ENCODE measurements at places on chromosomes 11 and 22.

DNA sequence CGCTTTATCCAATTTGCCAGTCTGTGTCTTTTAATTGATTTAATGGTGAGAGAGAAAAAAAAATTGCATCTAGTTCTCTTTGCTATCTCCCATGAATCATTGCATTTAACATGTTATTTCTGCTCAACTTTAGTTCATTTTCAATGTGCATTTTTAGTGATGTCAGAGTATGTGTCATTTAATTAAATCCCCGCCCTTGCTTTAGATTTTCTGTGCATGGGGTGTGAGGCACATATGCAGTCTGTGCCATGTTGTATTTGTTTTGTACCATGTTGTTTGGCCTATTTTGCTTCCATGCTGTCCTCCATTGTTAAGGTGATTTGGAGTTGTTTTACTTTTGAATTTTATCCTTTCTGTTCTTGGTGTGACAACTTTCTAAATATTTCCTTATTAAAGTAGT lies 8.3 kb upstream of the NCR3LG1 start:
- H3K36me3 ChIP-seq: peaks cover 22% of the 10 kb centered on the region
- no peaks in the 10 kb centered on the region for H3K4me1 ChIP-seq
- no peaks in the 10 kb centered on the region for H3K27me3 ChIP-seq
- no peak for DNase-seq
- no peak overlapping the region for H3K4me3 ChIP-seq
- H3K27ac ChIP-seq: no peak overlapping the region

DNA sequence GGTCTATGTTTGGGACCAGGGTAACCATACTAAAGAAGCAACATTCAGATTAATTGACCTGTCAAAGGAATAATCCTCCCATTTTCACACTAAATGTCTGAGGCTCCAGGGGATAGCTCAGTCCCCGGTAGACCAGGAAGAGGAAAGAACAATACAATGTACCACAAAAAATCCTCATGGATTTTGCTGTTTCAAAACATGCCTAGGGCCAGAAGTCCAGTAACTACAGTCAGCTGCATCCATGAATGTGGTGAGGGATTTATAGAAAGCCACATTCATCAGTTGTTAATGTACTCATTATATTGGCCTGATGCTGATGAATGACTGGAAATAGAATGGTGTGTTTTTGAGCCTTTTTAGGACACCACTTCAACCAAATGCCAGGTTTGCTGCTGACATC lies 6.9 kb upstream of the ETS1 start:
- H3K36me3 ChIP-seq: no peaks in the 10 kb centered on the region
- peaks cover 14% of the 10 kb centered on the region for H3K27me3 ChIP-seq
- H3K4me3 ChIP-seq: no peak overlapping the region
- H3K4me1 ChIP-seq: no peaks in the 10 kb centered on the region
- H3K27ac ChIP-seq: no peak overlapping the region

DNA sequence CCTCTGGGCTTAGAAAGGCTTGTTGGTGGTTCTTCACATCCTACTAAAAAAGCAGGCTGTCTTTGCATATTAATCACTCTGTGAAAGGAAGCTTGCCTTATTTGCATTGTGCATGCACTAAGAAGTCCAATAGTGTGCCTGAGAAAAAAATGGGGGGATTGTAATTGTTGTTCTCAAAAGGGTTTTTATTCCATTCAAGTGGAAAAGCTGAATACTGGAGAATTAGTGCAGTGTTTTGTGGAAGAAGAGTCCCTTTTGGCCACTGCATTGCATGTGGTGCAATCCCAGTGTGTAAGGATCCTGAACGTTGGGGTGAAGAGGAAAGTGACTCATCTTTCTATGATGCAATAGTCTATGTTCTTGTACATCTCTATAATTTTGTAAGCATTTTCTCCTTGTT lies 16.5 kb downstream of the NCAM1 start:
- no peak overlapping the region for H3K4me3 ChIP-seq
- H3K36me3 ChIP-seq: no peaks in the 10 kb centered on the region
- no peak overlapping the region for H3K27ac ChIP-seq
- peaks cover 29% of the 10 kb centered on the region for H3K27me3 ChIP-seq
- DNase-seq: no peak

- no peaks in the 10 kb centered on the region for H3K27me3 ChIP-seq
- H3K4me3 ChIP-seq: no peak overlapping the region
- H3K4me1 ChIP-seq: peaks cover 9% of the 10 kb centered on the region
- no peak for DNase-seq
These were observed 58.3 kb downstream of the HSD17B12 start for GRCh38 chr11:43738600-43739409.

DNA sequence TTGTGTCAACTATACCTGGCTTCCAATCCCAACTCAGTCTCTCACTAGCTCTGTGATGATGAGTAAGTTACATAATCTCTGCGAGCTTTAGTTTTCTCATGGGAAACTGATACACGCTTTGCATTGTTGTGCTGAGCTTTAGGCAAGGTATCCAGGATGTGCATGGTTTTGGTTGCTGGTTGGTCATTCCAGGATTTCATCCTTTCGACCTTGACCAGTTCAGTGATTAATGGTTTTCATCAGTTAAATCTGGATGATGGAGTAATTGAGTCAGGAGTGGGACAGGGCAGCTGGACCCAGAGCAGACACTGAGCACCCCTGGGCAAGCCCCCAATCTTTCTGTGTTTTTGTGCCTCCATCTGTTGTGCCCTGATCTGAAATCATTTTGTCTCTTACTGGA lies 417.3 kb upstream of the CADM1 start:
- no peaks in the 10 kb centered on the region for H3K36me3 ChIP-seq
- H3K27ac ChIP-seq: no peak overlapping the region
- H3K4me3 ChIP-seq: no peak overlapping the region
- no peaks in the 10 kb centered on the region for H3K4me1 ChIP-seq
- H3K27me3 ChIP-seq: no peaks in the 10 kb centered on the region
- no peak for DNase-seq

- H3K36me3 ChIP-seq: no peaks in the 10 kb centered on the region
- no peak overlapping the region for H3K27ac ChIP-seq
- H3K4me3 ChIP-seq: no peak overlapping the region
- DNase-seq: no peak
- peaks cover 4% of the 10 kb centered on the region for H3K27me3 ChIP-seq
These were observed 4.2 kb upstream of the NFAM1 start for GRCh38 chr22:42436404-42436803.

DNA sequence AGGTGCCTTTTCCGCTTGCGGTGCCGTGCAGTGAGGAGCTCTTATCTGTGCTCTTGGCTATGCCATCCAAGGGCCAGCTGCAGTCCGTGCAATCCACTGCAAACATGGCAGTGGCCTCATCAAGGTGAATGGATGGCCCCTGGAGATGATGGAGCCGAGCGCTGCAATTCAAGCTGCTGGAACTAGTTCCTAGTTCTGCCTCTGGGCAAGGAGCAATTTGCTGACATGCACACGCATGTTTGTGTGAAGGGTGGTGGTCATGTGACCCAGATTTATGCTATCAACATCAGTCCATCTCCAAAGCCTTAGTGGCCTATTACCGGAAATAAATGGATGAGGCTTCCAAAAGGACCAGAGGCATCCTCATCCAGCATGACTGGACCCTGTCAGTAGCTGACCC lies 3.1 kb upstream of the EHD1 start:
- no peaks in the 10 kb centered on the region for H3K27me3 ChIP-seq
- H3K4me3 ChIP-seq: peak overlapping the region; percentile 87
- no peak for DNase-seq
- peaks cover 64% of the 10 kb centered on the region for H3K4me1 ChIP-seq
- H3K27ac ChIP-seq: peak overlapping the region; percentile 92
- peaks cover 16% of the 10 kb centered on the region for H3K36me3 ChIP-seq

DNA sequence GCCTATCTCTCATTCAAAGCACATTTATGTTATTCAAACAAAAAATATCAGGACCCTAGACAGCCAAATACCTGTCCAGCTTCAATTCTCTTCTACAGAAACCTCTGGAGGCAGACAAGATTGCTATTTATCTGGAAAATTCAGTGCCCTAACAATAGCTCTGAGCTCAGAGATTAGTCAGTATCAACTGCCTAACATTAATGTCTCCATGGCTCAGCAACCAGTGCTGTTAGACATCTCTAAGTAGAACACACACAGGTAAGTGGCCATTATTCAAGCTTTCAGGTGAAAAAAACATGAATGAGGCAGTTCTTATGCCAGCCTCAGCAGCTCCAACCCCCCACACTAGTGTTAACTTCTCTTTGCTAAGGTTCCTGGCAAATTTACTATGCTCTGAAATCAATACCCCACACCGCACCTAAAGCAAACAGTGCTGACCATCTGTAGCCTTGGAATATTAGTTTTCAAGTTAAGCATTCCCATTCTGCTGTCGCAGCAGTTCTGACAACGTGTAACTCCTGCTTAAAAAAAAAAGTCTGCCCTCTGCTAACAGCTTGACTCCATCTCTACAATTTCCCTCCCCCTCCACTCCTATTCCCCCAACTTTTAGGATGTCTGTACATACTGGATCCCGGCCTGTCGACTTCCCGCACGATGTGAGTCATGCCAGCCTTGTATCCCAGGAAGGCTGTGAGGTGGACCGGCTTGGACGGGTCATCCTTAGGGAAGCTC lies 1.5 kb downstream of the RPL3 start:
- H3K36me3 ChIP-seq: peaks cover 66% of the 10 kb centered on the region
- H3K27me3 ChIP-seq: no peaks in the 10 kb centered on the region
- DNase-seq: no peak
- peak overlapping the region; percentile 100 for H3K4me3 ChIP-seq
- peaks cover 53% of the 10 kb centered on the region for H3K4me1 ChIP-seq

DNA sequence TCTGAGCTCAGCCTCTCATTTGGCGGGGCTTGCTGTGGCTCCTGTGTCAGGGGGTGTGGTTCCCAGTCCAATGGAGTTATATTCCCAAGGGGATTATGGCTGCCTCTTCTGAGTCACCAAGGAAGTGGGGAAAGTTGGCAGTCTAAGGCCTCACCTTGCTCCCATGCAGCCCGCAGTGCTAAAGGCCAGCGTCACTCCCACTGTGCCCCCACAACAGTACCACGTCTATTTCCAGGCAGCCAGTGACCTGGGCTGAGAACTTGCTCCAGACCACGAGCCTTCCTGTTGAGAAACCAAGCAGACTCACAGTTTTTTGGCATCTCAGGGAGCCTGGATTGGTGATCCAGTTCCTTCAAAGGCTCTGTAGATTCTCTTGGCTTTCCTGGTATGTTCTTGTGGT lies 45.6 kb downstream of the OR2AT4 start:
- peaks cover 27% of the 10 kb centered on the region for H3K27me3 ChIP-seq
- DNase-seq: no peak
- no peak overlapping the region for H3K27ac ChIP-seq
- peaks cover 3% of the 10 kb centered on the region for H3K4me1 ChIP-seq
- no peak overlapping the region for H3K4me3 ChIP-seq

- peaks cover 6% of the 10 kb centered on the region for H3K36me3 ChIP-seq
- peaks cover 56% of the 10 kb centered on the region for H3K27me3 ChIP-seq
- H3K27ac ChIP-seq: no peak overlapping the region
- no peak overlapping the region for H3K4me3 ChIP-seq
- DNase-seq: no peak
- peaks cover 26% of the 10 kb centered on the region for H3K4me1 ChIP-seq
These were observed 11.3 kb upstream of the APOL4 start for GRCh38 chr22:36212901-36213300.

DNA sequence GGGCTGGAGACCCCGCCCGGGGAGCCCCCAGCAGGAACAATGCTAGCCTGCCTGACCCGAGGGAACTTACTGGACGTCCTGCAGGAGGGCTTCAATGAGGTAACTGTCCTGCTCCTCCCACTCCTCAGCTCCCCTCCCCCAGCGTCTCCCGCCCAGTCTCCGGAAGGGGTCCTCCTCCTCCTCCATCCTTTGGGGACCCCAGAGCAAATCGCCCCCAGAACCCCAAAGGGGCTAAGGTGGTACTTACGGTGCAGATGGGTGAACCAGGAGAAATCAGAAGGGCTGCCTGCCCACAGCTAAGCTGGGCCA lies 272 bp downstream of the DIXDC1 start:
- no peaks in the 10 kb centered on the region for H3K36me3 ChIP-seq
- peak overlapping the region; percentile 71 for H3K4me3 ChIP-seq
- H3K4me1 ChIP-seq: peaks cover 39% of the 10 kb centered on the region
- H3K27me3 ChIP-seq: no peaks in the 10 kb centered on the region

- no peaks in the 10 kb centered on the region for H3K27me3 ChIP-seq
- H3K4me1 ChIP-seq: no peaks in the 10 kb centered on the region
- H3K36me3 ChIP-seq: peaks cover 5% of the 10 kb centered on the region
- no peak for DNase-seq
- no peak overlapping the region for H3K4me3 ChIP-seq
- H3K27ac ChIP-seq: no peak overlapping the region
These were observed 103.8 kb downstream of the FAM168A start for GRCh38 chr11:73493956-73494598.

GRCh38 chr11:58594826-58595225 lies 16.0 kb downstream of the ZFP91 start:
- peaks cover 49% of the 10 kb centered on the region for H3K36me3 ChIP-seq
- H3K27ac ChIP-seq: no peak overlapping the region
- DNase-seq: no peak
- H3K4me3 ChIP-seq: no peak overlapping the region
- H3K27me3 ChIP-seq: no peaks in the 10 kb centered on the region

- H3K4me1 ChIP-seq: peaks cover 11% of the 10 kb centered on the region
- no peak overlapping the region for H3K4me3 ChIP-seq
- no peaks in the 10 kb centered on the region for H3K27me3 ChIP-seq
- no peaks in the 10 kb centered on the region for H3K36me3 ChIP-seq
These were observed 40.2 kb downstream of the MACROD1 start for GRCh38 chr11:64125676-64126075.

DNA sequence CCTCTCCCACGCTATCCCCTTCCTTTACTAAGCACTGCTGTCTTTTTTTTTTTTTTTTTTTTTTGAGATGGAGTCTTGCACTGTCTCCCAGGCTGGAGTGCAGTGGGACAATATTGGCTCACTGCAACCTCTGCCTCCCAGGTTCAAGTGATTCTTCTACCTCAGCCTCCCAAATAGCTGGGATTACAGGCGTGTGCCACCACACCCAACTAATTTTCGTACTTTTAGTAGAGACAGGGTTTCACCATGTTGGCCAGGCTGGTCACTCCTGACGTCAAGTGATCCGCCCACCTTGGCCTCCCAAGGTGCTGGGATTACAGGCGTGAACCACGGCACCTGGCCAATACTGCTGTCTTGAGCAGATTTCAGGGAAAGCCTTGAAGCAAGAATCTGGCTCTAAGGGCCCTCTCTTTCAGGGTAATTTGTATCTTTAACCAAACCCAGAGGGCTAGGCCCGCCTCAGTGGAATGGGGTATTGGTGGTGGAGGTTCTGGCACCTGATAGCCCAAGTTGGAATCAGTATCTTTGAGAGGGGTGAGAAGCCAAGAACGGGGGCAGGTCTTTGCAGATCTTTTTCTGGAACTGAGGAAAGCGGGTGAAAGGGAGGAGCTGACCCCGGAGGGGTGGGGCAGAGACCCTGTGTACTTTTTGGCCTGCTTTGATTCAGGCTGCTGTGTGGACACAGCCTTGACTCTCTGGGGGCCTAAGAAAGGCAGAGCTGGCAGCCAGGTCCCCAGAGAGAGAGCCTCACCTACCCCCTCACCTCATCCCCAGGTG lies 37.0 kb downstream of the TRIOBP start:
- no peak overlapping the region for H3K4me3 ChIP-seq
- H3K27me3 ChIP-seq: peaks cover 4% of the 10 kb centered on the region
- DNase-seq: no peak
- no peaks in the 10 kb centered on the region for H3K4me1 ChIP-seq
- H3K27ac ChIP-seq: no peak overlapping the region
